ENCODE measurements at places on chromosomes 6 and 20. TPM values are rescaled to one million over a fixed set of nuclear protein-coding genes. Genes with fewer than 3 reads are reported as not detected.
A peak's percentile ranks its signal among the peaks of the same experiment; 100 is the strongest.

EPHA7 gene
- 2.4 TPM for total RNA-seq

SLC22A2 gene
- total RNA-seq: not detected

- no peak for DNase-seq
Observed at GRCh38 chr20:2900845-2901592, 27.7 kb downstream of the PTPRA start.

GRCh38 chr6:26222571-26222970 lies 135.3 kb downstream of the HFE start:
- no peak for DNase-seq

TENT5A gene
- 53.5 TPM for total RNA-seq

DNA sequence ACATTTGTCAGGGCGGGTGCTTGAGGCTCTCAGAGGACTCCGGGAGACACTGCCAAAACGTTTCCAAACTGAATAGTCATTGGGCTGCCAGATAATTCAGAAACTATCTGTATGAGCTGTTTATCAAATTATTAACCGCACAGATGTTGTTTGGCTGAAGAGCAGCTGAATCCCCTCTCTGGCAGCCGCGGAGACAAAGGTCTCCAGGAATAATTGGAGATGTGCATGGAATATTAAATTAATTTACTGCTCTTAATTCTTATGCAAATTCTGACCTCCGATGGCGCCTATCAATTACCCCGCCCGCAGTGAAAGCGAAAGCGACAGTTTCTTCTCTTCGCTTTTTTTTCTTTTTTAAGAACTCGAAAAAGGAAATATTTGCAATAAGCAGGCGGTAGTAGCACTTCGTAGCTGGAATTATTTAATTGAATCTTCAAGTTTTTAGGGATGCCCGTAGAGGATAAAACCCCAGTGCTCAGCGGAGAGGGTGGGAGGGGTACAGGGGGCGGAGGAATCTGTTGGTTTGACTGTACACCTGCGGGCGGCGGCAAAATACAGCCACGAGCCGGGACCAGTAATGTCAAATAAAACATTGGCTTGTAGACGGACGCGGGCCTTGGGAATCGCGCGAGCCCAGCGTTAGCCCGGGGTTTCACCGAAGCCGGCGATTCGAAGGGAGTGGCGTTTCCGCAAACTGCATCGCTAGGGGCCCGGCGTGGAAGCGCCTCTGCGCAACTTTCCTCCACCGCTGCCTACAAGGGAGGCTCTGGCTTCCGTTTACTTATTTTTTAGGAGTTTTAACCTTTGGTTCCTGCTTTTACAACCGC lies 6.2 kb downstream of the LINC00237 start:
- peak; percentile 68 for DNase-seq

CAGE1 gene
- total RNA-seq: not detected

SOX18 gene
- total RNA-seq: 34.3 TPM

YIPF3 gene
- 64.0 TPM for total RNA-seq

DNA sequence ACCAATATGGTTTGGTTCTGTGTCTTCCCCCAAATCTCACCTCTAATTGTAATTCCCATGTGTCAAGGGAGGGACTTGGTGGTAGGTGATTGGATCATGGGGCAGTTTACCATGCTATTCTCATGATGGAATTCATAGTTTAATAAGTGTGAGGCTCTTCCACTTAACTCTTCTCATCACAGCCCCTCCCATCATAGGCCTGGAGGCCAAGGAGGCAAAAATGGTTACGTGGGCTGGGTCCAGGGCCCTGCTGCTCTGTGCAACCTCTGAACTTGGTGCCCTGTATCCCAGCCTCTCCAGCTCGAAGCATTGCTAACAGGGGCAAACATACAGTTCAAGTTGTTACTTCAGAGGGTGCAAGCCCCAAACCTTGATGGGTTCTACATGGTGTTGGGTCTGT lies 232.7 kb downstream of the ADGRG6 start:
- DNase-seq: no peak

SLC17A1 gene
- not detected for total RNA-seq

BEND3 gene
- 1.5 TPM for total RNA-seq

GRCh38 chr6:55058682-55059081 lies 115.6 kb upstream of the HCRTR2 start:
- DNase-seq: no peak

PROKR2 gene
- not detected for total RNA-seq

- no peak for DNase-seq
Observed at GRCh38 chr20:9903048-9903655, 64.3 kb upstream of the PAK5 start.

LY6G6C gene
- not detected for total RNA-seq

DNA sequence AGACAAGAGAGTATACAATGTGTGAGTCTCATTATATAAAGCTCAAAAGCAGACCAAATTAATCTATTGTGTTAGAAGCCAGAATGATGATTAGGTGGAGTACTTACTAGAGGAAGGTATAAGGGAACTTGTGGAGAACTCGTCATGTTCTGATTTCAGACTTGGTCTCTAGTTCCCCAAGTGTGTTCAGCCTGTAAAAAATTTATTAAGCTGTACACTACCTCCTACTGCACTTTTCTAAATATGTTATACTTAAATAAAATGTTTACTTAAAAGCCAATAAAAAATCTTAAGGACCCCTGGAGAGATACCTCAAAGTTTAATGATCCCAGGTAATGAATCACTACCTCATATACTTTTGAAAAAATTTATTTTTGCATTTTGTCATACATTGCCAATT lies 130.4 kb upstream of the PLCB4 start:
- no peak for DNase-seq

- DNase-seq: no peak
Observed at GRCh38 chr6:122772724-122773415, 6.6 kb upstream of the FABP7 start.

GRCh38 chr20:24064092-24064491 lies 75.5 kb upstream of the GGTLC1 start:
- DNase-seq: no peak

GRCh38 chr20:19601126-19601810 lies 156.8 kb upstream of the RIN2 start:
- DNase-seq: no peak

IRAK1BP1 gene
- 4.4 TPM for total RNA-seq

ENPP1 gene
- 2.2 TPM for total RNA-seq

GRCh38 chr6:136526196-136526930 lies 23.9 kb downstream of the MAP7 start:
- peak; percentile 59 for DNase-seq

Data from Right ventricle myocardium superior (tissue), 1 donor.